Renal cortex interstitium (tissue), 15 donors: ENCODE measurements at places on chromosomes 2 and 18.

DNA sequence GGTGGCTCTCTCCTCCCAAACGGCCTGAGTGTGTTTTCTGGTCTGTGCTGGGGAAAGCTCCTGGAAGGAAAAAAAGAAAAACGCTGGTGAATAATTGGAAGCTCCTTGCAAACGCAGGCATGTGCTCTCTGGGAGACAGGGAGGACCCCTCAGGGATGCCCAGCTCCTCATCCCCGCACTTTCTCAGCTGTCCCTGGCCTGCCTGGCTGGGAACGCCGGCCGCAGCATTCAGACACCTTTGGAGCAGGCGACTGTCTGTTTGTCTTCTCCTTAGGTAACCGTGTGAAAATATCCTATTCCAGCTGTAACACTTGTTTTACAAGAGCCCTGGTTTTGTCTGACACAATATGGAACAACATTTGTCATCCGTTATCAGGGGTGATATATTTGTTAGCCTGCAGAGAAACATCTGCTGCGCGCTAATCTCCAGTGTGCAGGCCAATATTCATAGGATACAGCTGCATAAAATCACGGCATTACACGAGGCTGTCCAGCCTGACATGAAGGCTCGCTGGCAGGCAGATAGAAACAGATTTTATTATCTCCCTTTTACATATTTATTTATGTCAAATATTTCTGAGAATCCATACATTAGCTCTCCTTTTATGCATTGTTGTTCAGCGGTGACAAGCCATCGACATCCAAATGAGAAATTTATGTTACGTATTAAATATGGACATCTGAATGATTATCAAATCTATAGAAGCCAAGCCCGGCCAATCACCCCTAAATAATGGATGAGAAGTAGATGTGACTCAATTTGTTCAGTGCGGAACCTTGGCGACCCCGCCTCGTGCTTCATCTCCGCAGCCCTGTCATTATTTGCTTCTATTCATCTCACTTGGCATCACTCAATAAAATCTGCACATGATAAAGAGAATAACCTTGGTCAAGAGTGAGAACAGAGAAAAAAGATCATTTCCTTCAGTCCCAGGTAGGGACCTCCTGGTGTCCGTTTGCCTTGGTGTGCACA, 675.1 kb upstream of the SALL3 start:
- no peak for DNase-seq

DNA sequence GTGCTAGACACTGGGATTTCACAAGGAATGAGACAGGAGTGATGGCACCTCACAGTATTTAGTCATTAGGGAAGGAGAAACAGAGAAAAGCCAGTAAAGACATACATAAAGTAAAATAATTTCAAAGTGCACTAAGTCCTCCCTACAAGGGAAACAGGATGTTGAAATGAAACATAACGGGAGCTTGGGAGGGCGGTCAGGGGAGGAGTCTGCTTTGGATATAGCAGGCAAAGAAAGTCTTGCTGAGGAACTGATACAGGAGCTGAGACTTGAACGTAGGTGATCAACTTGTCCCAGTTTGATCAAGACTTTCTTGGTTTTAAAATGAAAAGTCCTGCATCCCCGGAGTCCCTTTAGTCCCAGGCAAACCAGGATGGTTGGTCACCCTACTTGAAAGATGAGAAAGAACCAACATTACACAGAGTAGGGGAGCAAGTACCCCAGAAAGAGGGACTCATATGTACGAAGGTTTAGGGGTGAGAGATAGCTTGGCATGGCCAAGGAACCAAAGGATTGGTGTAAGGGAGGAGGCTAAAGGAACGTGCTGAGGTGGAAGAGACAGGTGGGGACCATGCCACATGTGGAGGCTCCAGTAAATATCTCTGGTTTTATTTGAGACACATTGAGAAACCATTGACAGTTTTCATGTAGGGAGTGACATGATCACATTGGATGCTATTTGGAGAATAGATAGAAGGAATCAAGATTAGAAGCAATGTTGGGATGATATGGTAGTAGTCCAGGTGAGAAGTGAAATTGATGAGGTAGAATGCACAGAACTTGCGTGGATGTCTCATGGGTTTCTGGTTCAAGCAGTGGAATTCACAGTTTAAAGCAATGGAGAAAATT, 28.4 kb downstream of the FBXO48 start:
- no peak for DNase-seq

- DNase-seq = no peak
These were observed 150.4 kb upstream of the CDH19 start for GRCh38 chr18:66754335-66754734.

- DNase-seq = no peak
These were observed 45.3 kb upstream of the C1D start for GRCh38 chr2:68108120-68108519.

- DNase-seq = no peak
These were observed 215.4 kb downstream of the AFF3 start for GRCh38 chr2:99926986-99927385.

GRCh38 chr2:200476836-200477235, 33.0 kb downstream of the KCTD18 start:
- no peak for DNase-seq

DNA sequence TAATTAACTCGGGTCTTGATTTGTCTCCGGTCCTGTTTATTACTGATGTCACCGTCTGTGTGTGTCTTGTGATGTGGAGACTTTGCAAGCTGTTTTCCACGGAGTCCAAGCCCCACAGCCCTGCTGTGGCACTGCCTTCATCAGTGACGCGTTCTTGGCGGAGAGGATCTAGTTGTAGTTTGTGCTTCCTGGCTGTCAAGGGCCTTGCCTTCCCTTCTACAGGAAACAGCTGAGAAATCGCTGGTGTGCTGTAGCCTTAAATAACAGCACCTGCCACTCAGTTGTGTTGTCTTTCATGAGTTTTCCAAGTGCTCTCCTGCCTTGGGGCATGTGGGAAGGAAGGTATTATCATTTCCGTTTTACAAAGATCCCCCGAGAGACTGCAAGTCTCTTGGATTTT, 26.3 kb downstream of the CTIF start:
- no peak for DNase-seq

GRCh38 chr2:61993422-61994024, 88.0 kb downstream of the COMMD1 start:
- DNase-seq = peak; percentile 12
